ENCODE measurements at places on chromosomes 2 and 18.

DNA sequence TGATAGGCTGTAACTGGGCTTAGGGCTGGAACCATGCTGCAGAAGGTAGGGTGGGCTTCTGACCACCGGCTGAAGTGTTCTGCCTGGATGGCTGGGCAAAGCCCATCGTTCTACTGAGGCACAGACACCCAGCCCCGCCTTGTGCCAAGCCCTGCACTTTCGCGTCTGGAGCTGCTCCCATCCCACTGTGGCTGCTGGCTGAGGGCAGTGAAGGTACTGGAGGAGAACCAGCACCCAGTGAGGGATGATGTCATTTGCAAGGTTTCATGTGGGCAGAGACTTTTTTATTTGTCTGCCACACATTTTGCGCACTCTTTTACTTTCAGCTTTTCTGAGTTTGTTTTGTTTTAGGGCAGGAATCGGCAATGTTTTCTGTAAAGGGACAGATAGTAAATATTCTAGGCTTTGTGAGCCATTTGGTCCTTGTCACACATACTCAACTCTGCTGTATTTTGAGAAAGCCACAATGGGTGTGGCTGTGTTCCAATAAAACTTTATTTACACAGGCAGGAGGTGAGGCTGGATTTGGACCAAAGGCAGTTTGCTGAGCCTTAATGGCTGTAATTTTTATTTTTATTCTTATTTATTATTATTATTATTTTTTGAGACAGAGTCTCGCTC lies 85.6 kb downstream of the ASB1 start:
- no peak for DNase-seq

DNA sequence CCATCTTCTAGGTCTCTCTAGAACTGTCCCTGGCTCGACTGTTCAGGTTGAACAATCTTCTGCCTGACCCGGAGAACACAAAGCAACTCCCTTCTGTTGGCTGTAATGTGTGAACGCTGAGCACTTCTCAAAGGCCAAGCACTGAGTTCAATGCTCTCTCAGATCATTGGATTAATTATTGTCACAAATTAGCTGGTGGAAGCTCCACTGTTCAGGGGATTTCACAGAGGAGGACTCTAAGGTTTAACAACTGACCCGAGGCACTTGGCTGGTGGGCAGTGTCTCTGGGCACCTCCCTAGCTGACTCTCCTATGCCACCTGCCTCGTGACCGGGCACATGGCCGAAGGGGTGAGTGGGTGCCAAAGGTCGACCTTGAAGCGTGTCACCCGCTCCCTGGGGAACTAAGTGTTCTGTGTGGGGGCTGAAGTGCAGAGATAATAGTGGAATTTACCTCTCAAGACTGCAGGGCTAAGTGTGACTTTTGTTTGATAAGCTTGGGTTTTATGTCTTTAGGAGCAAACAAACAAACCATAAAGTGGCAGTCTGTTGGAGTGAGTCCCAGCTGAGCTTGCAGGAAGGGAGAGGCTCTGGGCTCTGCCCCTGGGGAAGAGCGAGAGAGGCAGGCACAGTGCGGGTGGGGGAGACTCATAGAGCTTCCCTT lies 64.8 kb downstream of the BCL2L11 start:
- DNase-seq = no peak

GRCh38 chr2:124753842-124754241 lies 728.8 kb downstream of the CNTNAP5 start:
- DNase-seq = no peak

- no peak for DNase-seq
Measured at GRCh38 chr2:238148981-238149380, 9.8 kb upstream of the ERFE start.

Data from hypothalamus (tissue), 51 donors.